ENCODE measurements at places on chromosomes 5 and 9.

- no peak for DNase-seq
Observed at GRCh38 chr5:143183989-143184388, 219.5 kb downstream of the NR3C1 start.

- no peak for DNase-seq
Observed at GRCh38 chr5:135606431-135606830, 27.6 kb upstream of the CXCL14 start.

- peak; percentile 24 for DNase-seq
Observed at GRCh38 chr5:136066661-136067271, 38.0 kb downstream of the TGFBI start.

DNA sequence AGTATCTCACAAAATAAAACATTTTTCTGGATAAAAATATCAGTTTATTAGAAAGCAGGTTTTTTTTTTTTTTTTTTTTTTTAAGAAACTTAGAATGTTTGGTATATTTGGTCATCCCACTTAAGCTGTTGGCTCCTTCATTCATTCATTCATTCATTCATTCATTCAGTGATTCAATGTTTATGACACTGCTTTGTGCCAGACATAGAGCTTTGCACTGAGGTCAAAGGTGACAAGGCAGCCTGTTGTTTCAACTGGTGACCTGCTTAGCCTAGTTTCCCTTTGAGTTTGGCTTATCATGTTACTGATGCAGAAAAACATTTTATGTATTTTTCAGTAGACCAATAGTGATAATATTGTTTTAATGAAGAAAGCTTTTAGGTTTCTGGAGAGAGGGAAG lies 23.5 kb downstream of the CPEB4 start:
- DNase-seq, result no peak

GRCh38 chr5:61232490-61233050 lies 70.3 kb upstream of the SMIM15 start:
- DNase-seq, result no peak

- peak; percentile 66 for DNase-seq
Observed at GRCh38 chr5:72245546-72245945, 74.5 kb downstream of the MRPS27 start.

DNA sequence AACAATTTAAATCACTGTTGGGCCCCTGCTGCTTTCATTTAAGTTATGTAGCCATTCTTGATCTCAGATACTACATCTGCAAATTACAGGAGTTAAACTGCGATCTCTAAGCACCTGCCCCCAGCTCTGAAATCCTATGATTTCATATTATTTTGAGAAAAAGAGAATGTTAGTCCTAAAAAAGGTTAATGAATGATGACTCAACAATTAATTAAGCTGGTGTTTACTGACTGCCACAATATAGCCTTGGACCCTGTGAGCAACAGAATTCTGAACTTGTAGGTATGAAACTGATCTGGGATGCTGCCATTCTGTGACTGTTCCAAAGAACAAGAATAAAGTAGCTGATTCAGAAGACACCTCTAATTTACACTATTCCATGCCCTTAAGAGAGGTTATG lies 124.4 kb upstream of the FBXL7 start:
- no peak for DNase-seq

- DNase-seq, result no peak
Observed at GRCh38 chr5:5542654-5543053, 120.2 kb downstream of the ICE1 start.

- no peak for DNase-seq
Observed at GRCh38 chr5:137714946-137715345, 20.9 kb downstream of the KLHL3 start.

GRCh38 chr9:68905129-68905528 lies 108.8 kb downstream of the PRKACG start:
- DNase-seq, result no peak

DNA sequence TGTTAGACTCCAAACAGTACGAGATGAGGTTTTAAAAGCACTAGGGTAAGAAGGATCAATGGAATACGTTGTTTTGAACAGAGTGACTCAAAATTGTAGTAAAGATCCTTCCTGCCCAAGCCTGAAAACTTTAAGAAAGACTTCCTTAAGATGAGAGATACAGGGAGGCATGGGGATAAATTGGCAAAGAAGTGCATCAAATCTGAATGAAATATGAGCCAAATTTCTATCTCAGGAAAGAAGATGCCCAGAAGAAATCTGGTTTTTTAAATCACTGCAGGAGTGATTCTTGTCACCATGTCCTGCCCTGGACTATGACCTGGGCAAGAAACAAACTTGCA lies 14.9 kb downstream of the FCN2 start:
- DNase-seq, result no peak

- peak; percentile 12 for DNase-seq
Observed at GRCh38 chr5:68544648-68545552, 329.3 kb downstream of the PIK3R1 start.

DNA sequence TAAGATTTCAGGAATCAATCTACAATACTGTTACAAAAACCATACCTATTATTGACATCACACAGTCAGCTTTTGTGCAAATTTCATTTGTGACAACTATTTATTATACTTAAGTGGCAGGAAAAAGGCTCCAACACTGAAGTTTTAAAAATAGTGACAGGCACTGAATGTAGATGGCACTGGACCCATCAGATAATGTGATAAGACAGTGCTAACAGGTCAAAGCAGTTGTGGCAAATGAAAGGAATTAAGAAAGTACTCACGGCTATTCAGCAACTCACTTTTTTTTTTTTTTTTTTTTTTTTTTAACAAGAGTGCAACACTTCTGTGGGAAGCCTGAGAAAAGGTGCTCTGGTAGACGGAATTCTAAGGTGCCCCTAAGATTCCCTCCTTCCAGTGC lies 115.0 kb upstream of the MEF2C start:
- DNase-seq, result no peak

DNA sequence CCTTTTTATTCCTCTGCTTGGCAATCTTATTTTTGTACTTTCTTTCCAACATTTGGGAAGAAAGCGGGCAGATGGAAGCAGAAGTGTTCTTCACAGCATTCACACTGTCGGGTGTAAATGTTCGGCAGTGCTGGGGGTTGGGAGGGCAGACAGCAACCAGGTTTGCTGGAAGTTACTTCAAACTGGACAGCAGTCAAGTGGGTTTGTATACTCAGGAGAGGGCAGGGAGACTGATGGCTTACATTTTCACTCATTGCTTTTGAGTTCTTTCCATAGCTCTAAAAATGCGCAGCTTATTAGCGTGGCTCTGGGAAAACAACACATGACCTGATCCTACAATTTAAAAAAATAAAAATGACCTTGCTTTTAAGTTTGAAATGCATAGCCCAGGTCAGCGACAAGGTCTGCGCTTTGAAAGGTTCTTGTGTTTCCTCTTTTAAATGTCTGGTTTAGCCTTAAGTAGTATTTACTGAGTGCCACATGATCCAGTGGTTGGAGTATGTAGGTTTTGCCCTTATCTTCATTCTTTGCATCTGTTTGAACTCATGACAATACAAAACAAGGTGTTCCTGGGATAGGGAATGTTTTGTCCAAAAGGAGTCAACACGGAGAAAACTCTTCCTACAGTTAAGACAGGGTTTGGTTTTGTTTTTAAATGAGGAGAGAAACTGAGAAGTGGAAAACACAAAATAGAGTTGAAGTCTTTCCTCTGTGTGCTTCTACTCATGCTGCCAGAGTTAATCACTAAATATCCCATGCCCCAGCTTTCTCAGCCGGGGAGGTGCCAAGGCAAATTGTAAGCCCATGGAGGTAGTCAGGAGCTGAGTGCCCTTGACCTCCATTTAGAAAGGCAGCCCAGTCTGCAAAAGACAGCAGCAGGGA lies 132.7 kb upstream of the DMRT1 start:
- no peak for DNase-seq

DNA sequence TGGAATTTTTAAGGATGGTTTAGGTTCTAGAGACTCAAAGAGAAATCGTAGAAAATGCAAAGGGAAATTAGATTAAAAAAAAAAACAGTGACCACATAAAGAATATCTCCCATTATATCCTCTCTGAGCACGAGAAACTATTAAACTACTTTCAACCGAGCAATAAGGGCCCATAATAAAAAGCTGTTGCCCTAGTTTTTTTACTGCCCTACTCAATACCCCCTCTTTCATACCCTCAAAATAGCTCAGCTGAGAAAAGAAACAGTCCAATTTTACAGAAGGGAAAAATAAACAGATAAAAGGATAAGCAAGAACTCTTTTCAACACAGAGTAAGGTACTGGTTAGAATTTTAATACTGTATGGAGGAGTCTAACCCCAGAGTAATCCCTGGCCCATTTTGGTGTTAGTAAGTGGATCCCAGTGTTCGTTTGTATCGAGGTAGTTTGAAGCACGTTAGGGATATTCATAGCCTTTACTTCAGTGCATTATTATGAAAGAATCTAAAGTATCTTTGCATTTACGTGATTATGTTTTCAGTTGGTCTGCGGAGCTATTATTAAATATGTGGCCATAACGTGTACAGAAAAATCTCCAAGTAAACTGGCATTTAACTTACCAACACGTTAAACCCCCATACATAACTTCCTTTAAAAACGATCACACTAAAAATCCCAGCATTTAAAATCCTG lies 980 bp upstream of the RHOBTB3 start:
- DNase-seq, result peak; percentile 5

DNA sequence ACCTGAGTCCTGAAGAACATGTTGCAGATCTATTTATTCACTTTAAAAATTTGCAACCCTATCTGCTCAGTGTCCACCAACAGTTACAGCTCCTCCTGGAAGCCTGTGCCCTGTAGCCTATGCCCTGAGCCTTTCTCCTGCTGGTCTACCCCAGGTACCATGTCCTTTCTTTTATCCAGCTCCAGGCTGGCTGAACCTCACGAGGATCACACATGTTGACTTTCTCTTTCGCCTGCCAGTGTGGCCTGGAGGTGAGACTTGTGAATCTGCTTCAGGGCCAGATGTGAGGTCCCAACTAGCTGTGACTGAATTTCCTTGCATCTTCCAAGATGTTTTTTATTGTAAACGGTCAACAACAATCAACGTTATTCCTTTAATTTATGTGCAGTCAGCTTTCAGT lies 70.7 kb downstream of the GDNF start:
- no peak for DNase-seq

GRCh38 chr9:8651070-8651845 lies 851.7 kb upstream of the DMAC1 start:
- no peak for DNase-seq

DNA sequence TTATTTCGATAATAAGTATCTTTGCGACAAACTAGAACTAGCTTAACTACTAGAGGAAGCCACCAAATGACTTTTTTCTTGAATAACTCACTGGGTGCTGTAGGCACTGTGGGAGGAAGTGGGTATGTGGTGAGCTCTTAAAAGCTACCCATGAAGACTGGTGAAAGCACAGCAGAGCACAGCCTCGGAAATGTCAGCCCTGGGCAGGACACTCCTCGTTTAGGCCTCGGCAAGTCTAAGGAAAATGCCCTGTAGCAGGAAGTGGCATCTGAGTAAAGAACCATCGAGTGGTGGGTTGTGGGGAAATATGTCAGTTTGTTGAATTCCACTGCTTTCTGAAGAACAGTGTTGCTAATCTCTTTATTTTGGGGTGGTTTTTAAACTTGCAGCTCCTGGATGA lies 44.0 kb upstream of the NCS1 start:
- DNase-seq, result no peak

- peak; percentile 5 for DNase-seq
Observed at GRCh38 chr5:142644640-142645361, 41.1 kb downstream of the FGF1 start.

- DNase-seq, result peak; percentile 54
Observed at GRCh38 chr9:7336356-7337065, 463.1 kb downstream of the DMAC1 start.

GRCh38 chr5:87560528-87560927 lies 147.8 kb upstream of the CCNH start:
- DNase-seq, result no peak

- no peak for DNase-seq
Observed at GRCh38 chr5:128062172-128062746, 21.3 kb upstream of the SLC12A2 start.

- DNase-seq, result peak; percentile 15
Observed at GRCh38 chr9:133873461-133873891, 118.6 kb downstream of the VAV2 start.

Measured in NCI-H82 (cell line).